ENCODE measurements at places on chromosomes 3 and 15.
A peak's percentile ranks its signal among the peaks of the same experiment; 100 is the strongest.

DNA sequence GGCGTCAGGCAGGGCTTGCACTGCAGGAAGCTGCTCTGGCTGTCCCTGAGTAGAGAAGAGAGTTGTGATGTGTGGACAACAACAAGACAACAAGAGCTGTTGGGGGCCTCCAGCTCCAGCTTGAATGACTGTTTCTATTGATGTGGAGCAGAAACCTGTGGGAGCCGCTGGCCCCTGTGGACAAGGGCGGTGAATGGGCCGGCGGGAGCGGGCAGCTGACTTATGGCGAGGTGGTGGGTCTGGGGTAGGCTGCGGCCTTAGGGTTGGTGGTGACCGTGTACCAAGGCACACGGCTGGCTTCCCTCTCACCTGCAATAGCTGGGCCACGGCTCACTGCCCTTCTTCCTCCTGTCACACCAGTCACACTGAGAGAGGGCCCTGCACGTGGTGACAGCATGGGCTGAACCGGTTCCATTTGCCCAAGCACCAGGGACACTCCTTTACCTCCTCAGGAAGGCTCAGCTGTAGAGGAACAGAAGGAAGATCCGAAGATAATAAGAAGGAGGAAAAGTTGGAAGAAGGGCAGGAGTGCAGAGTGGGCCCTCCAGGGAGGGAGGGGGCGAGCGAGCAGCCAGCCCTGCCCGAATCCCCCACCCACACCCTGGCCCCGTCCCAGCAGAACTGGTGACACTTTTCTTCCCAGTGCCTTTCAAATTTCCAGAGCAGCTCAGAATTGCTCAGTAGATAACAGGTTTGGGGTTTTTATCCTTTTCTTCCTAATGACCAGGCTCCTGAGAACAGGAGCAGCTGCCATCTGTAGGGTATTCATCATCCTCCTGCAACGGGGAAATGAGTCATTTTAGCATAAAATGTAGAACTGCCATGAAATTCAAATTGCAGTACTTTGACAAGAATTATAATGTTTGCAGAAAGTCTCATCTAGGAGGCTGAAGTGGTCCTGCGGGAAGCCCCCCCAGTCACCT lies 136.9 kb downstream of the TJP1 start:
- no peak for DNase-seq

GRCh38 chr15:41870689-41871081 lies 23.2 kb downstream of the SPTBN5 start:
- DNase-seq = no peak

- no peak for DNase-seq
Observed at GRCh38 chr3:186669378-186670084, 3.7 kb downstream of the HRG start.

DNA sequence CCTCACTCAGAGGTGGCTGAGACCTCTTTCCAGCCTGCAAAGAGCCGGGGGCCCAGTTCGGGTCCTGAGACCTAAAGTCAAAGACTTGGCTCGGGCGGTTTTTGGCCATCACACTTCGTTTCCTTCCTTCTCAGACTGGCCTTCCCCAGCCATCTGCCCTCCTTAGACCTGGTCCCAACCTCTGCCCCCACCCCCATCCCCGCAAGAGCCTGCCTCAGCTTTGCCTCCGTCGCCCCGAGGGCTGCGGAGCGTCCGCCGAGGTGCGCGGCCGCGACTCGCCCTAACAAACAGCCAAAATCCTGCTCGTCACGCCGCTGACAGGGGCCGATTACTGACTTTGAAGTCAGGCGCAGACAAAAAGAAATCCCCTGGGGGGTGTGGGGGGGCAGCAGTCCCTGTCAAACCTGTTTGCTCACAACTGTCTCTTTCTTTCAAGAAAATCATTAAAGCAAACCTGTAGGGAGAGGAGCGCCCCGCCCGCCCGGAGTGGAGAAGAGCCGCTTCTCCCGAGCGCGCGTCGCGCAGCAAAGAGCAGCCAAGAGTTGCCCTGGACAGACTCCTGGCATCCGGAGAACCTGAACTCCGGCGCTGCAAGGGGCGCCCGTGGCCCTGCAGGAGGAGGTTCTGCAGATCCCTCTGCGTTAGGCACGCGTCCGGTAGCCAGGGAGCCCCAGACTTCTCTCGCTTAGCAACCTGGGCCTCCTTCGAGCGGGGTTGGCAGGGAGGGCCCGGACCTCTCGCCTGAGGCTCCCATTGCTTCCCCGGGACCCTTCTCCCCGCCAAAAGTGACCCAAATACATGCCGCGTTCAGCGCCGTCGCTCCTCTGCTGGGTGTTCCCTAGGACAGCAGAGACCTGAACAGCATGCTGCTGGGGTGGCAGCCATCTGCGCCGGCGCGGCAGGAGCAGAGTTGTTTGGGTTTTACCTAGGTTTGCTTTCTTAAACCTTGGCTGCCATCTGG lies 4.5 kb downstream of the SOX14 start:
- peak; percentile 35 for DNase-seq

- DNase-seq = peak; percentile 93
Observed at GRCh38 chr15:68256675-68257450, 20.7 kb upstream of the FEM1B start.

GRCh38 chr3:152823173-152823572 lies 11.8 kb upstream of the P2RY1 start:
- no peak for DNase-seq

- DNase-seq = no peak
Observed at GRCh38 chr3:46372492-46373359, 2.0 kb downstream of the CCR5 start.

GRCh38 chr3:10557781-10558373 lies 52.5 kb upstream of the ATP2B2 start:
- DNase-seq = no peak

DNA sequence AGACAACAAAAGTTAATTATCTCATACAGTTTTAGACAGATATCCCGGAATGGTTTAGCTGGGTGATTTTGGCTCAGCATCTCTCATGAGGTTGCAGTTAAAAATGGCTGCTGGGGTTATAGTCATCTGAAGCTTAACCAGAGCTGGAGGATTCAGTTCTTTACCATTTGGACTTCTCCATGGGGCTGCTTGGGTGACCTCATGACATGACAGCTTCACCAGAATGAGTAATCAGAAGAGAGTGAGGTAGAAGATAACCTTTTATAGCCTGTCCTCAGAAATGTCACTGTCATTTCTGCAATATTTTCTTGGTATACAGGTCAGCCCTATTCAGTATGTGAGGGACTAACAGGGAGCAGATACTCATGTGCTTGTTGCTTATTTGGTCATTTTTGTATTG lies 30.9 kb downstream of the TFG start:
- no peak for DNase-seq

GRCh38 chr3:37591116-37591781 lies 270.4 kb upstream of the CTDSPL start:
- peak; percentile 2 for DNase-seq

- DNase-seq = no peak
Observed at GRCh38 chr15:70547846-70548487, 215.4 kb downstream of the UACA start.

- DNase-seq = no peak
Observed at GRCh38 chr3:72067721-72068120, 282.8 kb upstream of the PROK2 start.

- no peak for DNase-seq
Observed at GRCh38 chr3:172528677-172529076, 5.4 kb upstream of the TNFSF10 start.

Data from brain (organoid and tissue), 16 donors.